Spleen (tissue), 13 donors: ENCODE measurements at places on chromosomes 13 and 19.

DNA sequence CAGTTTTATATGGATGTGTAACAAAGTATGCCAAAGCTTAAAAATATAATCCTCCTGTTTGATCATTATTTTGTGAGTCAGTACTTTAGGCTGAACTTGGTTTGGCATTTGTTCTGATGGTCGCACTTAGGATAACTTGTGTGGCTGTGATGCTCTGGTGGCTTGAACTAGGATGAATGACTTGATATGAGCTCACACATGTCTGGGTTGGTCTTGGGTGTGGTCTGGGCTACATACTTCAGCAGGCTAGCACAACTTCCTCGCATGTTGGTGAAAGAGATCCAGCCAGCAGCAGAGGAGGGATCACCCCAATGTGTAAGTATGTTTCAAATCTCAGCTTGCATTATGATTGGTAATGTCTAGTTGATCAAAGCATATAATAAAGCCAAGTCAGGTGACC is 969.1 kb upstream of the PCDH9 start:
- DNase-seq, result no peak

GRCh38 chr13:102020611-102021216 is 381.1 kb downstream of the FGF14 start:
- DNase-seq, result no peak

DNA sequence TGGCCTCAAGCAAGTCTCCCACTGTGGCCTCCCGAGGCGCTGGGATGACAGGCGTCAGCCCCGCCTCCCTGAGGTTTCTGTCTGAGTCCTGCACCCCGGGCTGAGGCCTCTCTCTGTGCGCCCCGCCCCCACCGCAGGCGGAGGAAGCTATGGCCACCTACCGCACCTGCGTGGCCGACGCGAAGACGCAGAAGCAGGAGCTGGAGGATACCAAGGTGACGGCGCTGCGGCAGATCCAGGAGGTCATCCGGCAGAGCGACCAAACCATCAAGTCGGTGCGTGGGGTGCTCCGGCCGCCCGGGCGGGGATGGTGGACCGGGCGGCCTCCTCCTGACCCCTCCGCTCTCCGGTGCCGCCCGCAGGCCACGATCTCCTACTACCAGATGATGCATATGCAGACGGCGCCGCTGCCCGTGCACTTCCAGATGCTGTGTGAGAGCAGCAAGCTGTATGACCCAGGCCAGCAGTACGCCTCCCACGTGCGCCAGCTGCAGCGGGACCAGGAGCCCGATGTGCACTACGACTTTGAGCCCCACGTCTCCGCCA is 12.7 kb downstream of the ARHGAP45 start:
- peak; percentile 85 for DNase-seq

DNA sequence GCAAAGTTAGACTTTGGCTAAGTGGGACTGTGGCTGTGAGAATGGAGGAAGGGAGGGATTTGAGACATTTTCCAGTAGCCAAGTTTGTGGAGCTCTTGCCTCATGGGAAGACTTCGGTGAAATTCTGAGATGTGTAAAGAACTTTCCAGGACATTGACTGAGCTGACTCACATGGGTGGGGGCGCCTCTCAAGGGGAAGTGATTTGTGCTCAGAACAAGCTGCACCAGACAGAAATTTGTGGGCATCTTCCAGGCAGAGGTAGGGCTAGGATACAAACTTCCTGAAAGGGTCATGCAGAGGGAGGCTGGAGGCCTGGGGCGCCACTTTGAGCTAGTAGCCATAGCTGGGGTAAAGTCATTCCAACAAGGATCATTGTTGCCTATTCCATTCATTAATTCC is 9.8 kb upstream of the SIGLEC10 start:
- peak; percentile 51 for DNase-seq

GRCh38 chr19:2944403-2944774 is 382 bp downstream of the ZNF77 start:
- no peak for DNase-seq

DNA sequence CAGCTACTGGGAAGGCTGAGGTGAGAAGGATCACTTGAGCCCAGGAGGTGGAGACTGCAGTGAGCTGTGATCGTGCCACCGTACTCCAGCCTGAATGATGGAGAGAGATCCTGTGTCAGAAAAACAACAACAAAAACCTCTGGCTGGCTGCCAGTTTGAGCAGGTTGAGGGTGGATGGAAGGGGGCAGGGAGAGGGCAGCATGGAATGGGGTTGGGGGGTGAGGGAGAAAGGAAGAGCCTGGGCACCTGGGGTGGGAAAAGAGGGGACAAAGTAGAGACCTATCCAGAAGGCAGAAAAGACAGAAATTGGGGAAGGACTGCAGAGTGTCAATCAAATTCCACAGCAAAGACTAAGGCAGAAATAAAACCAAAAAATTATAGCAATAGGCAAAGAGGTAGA is 4.7 kb downstream of the SLC1A5 start:
- no peak for DNase-seq

DNA sequence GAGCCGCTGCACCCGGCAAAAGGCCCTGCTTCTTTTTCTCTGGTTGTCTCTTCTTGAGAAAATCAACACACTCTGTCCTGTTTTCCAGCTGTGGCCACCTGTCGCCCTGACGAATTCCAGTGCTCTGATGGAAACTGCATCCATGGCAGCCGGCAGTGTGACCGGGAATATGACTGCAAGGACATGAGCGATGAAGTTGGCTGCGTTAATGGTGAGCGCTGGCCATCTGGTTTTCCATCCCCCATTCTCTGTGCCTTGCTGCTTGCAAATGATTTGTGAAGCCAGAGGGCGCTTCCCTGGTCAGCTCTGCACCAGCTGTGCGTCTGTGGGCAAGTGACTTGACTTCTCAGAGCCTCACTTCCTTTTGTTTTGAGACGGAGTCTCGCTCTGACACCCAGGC is 17.2 kb downstream of the LDLR start:
- DNase-seq, result no peak

GRCh38 chr13:41137241-41137640 is 4.6 kb upstream of the KBTBD6 start:
- DNase-seq, result no peak

- DNase-seq, result no peak
Observed at GRCh38 chr19:19549804-19550464, 11.9 kb downstream of the CILP2 start.

- DNase-seq, result no peak
Observed at GRCh38 chr13:107977071-107977574, 238.2 kb downstream of the LIG4 start.

GRCh38 chr13:43876366-43876765 is 3.2 kb downstream of the CCDC122 start:
- no peak for DNase-seq

- DNase-seq, result no peak
Observed at GRCh38 chr13:21938636-21939035, 267.8 kb downstream of the FGF9 start.

GRCh38 chr19:35585848-35586247 is at the start of gene PMIS2:
PMIS2 (plus strand) TSS chr19:35586173; CDS start chr19:35586260, 87 bp downstream.
- no peak for DNase-seq

DNA sequence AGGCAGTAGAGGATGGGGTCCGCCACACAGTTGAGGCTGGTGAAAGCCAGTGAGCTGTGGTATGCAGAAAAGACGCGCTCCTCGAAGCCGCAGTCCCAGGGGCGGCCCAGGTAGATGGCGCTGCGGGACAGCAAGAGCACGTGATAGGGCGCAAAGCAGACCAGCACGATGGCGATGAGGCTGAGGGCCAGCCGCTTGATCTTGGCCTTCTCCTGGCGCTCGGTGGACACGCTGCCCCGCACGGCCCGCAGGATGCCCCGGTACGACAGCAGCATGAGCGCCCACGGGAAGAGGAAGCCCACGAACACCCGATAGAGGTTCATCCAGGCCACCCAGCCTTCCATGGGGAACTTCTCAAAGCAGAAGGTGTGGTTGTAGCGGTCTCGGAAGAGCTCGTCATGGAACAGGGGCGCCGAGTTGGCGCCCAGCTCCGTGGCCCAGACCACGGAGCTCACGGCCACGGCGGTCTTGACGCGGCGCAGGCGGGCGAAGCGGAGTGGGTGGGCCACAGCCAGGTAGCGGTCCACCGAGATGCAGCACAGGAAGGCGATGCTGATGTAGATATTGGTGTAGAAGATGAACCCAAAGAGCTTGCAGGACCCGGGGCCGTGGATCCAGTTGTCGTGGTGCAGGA is 6.5 kb upstream of the OPA3 start:
- peak; percentile 89 for DNase-seq

DNA sequence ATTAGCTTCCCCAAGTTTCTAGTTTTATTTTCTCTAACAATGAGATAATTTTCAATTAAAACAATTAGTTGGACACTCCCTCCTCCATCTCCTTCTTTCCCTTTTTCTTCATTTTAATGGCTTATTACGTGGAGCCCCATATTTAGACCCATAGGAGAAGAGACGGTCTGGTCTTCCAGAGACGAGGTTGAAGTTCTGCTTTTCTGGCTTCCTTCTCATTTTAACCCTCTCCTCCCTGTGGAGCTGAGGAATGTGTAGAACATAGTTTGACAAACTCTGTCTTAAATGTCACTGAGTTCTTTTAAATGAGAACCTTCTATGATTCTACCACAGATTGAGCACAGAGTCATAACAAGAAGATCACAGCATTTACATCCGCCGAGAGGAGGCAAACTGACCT is 86.8 kb downstream of the EDNRB start:
- DNase-seq, result no peak
